ENCODE measurements at places on chromosomes 12 and 14. TPM values are rescaled to one million over a fixed set of nuclear protein-coding genes. Genes with fewer than 3 reads are reported as not detected.

GRCh38 chr12:107760207-107760808 lies 629 bp downstream of the PRDM4 start:
- DNase-seq, result no peak

TAS2R30 gene
- 1.4 TPM for total RNA-seq

GRCh38 chr14:70801836-70802235 lies 7.5 kb downstream of the MAP3K9 start:
- no peak for DNase-seq

CIT gene
- 25.4 TPM for total RNA-seq

PAX9 gene
- total RNA-seq, result 9.6 TPM

DNA sequence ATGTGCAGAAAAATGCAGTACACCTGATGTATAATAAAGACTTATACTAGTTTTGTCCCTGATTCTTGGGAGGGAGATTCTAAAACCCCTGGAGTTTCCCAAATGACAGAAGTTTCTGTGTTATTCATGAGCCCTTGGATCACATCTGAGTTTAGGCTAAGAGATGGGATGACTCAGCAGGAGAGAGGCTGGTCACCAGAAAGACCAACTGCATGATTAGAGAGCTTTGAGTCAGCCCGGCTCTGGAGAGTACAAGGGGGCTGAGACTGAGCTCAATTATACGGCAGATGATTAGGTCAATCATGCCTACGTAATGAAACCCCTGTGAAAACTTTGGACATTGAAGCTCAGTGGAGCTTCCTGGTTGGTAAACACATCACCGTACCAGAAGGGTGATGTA lies 174.2 kb downstream of the SSPN start:
- DNase-seq, result peak; percentile 40

ORAI1 gene
- 12.6 TPM for total RNA-seq

PTCSC3 gene
- total RNA-seq, result not detected

SLC39A5 gene
- total RNA-seq, result not detected

DNA sequence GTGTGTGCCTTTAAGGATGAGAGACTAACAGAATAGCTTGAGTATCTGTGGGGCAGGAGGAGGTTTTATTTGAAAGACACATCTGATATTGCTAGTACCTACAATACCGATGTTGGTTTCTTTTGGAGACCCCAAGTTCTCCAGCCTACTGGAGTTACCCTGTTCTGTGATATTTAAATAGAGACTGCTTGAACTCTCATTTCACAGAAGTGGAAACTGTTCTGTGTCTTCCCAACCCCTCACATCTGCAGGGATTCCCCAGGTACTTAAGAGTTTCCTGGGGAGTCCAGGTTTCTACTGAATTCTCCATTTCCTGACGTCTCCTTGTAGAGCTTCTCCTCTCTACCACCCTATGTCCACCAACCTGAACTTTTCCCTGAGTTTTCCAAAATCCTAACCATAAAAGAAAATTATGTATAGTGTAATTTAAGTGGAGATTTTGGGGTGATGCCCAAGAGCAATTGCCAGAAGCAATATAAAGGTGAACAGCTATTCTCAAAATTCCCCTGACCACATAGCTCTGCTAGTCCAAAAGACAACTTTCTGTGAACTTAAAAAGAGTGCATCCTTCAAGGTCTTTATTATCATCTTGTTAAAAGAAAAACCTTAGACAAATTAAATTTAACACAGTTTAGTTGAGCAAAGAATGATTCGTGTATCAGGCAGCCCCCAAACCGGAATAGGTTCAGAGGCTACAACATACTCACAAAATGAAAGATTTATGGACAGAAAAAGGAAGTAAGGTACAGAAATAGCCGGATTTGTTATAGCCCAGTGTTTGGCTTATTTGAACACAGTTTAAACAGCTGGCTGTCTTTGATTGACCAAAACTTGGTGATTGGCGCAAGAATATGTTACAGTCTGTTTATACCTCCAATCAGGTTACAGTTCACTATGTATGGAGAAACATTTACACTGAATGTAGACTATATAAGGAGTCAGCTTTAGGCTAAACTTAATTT lies 373.4 kb downstream of the NUAK1 start:
- no peak for DNase-seq

- no peak for DNase-seq
Measured at GRCh38 chr12:19234981-19235871, 105.7 kb downstream of the PLEKHA5 start.

- no peak for DNase-seq
Measured at GRCh38 chr12:12620730-12621315, 9.1 kb downstream of the CREBL2 start.

HOXC5 gene
- 0.20 TPM for total RNA-seq

DNA sequence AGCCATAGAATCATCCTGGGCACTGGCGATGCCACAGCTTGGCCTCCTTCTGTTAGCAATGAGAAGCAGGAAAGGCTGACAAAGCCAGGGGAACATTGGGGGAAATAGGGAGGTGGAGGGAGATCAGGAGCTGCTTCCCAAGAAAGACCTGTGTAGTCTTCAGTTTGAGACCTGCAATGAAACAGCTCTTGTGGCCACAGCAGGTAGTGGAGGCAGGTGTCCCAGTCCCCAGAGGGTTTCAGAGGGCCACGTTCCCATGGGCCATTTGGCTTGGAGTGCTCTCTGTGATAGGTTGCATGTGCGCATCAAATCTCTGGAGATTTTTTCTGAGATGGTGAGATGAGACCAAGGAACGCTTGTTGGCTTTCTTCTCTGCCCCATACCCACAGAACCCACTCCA lies 14.4 kb upstream of the OR6S1 start:
- DNase-seq, result no peak

GRCh38 chr12:27257104-27257843 lies 13.2 kb downstream of the STK38L start:
- no peak for DNase-seq

RTL1 gene
- total RNA-seq, result not detected

SIX6 gene
- not detected for total RNA-seq

DNA sequence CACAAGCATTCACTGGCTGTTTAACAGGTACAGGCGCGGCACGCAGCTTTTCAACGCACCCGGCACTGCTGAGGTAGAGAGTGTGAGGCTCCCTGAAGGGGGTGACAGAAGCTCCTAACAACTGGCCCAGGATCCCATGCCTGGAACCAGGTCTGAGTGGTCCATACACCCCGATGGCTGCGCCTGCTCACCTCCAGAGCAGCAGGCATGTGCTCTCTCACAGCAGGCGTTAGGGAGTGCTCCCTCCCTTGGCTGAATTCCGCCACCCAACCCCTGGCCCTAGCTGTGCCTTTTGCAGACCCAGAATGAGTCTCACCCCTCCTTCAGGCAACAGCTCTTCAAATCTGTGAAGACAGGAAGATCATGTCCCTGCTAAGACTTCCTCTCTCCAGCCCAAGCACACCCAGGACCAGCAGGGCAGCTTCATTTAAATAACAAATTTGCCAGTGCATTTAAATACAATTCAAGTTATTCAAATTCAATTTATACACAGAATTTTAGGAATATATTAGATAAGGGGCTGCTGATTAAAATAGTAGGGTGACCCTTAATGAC lies 86.0 kb downstream of the SETD3 start:
- DNase-seq, result no peak

Measured in NCI-H460 (cell line).